ENCODE measurements at places on chromosomes 13 and 19. TPM values are rescaled to one million over a fixed set of nuclear protein-coding genes. Genes with fewer than 3 reads are reported as not detected.

Gene PROZ
- total RNA-seq: not detected

Gene CDC34
- 93.0 TPM for total RNA-seq

Gene DBP
- 24.5 TPM for total RNA-seq

Gene RFXAP
- total RNA-seq: 7.8 TPM

Gene ZNF888
- total RNA-seq: 8.9 TPM

Gene IGFL1
- total RNA-seq: 0.56 TPM

- H3K4me1 ChIP-seq: no peaks in the 10 kb centered on the region
- no peak overlapping the region for H3K27ac ChIP-seq
- H3K4me3 ChIP-seq: no peak overlapping the region
- peaks cover 15% of the 10 kb centered on the region for H3K27me3 ChIP-seq
- no peaks in the 10 kb centered on the region for H3K36me3 ChIP-seq
- no peak for DNase-seq
Observed at GRCh38 chr19:54335164-54335563, 3.8 kb downstream of the LILRA4 start.

DNA sequence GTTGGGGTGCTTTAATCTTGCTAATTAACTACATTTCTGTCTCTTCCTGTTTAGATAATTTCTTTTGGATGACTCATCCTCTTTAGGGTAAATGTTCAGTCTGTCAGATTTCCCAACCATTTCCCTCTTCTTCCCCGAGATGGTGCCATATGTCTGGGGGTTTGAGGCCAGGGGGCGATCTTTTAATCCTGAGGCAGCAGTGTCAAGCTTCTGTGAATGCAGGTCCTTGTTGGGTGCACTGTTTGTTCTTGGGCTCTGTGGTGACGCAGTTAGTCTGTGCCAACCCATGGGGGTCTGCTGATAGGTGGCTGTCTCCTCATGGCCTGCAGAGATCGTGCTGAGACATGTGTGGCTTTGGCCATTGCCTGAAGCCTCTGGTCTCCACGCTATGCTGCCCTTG is 420.4 kb downstream of the NDFIP2 start:
- DNase-seq: no peak
- peaks cover 13% of the 10 kb centered on the region for H3K4me1 ChIP-seq
- H3K27me3 ChIP-seq: no peaks in the 10 kb centered on the region
- no peak overlapping the region for H3K4me3 ChIP-seq
- no peak overlapping the region for H3K27ac ChIP-seq

GRCh38 chr13:19161308-19161707 is 20.3 kb downstream of the TUBA3C start:
- H3K27me3 ChIP-seq: no peaks in the 10 kb centered on the region
- no peaks in the 10 kb centered on the region for H3K36me3 ChIP-seq
- no peaks in the 10 kb centered on the region for H3K4me1 ChIP-seq
- no peak for DNase-seq
- no peak overlapping the region for H3K4me3 ChIP-seq

DNA sequence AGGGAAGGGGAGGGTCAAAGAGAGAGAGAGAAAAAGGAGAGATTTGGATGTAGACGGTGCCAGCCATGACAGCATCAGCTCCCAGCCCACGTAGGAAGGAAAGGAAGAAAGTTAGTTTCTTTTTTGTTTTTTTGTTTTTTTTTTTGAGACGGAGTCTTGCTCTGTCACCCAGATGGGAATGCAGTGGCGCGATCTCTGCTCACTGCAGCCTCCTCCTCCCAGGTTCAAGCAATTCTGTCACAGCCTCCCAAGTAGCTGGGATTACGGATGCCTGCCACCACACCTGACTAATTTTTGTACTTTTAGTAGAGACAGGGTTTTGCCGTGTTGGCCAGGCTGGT is 27.6 kb downstream of the ELL start:
- no peak overlapping the region for H3K4me3 ChIP-seq
- H3K36me3 ChIP-seq: no peaks in the 10 kb centered on the region
- H3K27ac ChIP-seq: no peak overlapping the region
- H3K27me3 ChIP-seq: no peaks in the 10 kb centered on the region

GRCh38 chr19:53034948-53035675 is 9.4 kb upstream of the ERVV-2 start:
- peaks cover 20% of the 10 kb centered on the region for H3K4me1 ChIP-seq
- H3K27ac ChIP-seq: peak overlapping the region; percentile 91
- H3K27me3 ChIP-seq: no peaks in the 10 kb centered on the region

GRCh38 chr19:804419-805165 is 7.3 kb downstream of the PTBP1 start:
- peaks cover 23% of the 10 kb centered on the region for H3K36me3 ChIP-seq
- H3K4me3 ChIP-seq: no peak overlapping the region
- no peak overlapping the region for H3K27ac ChIP-seq
- peaks cover 30% of the 10 kb centered on the region for H3K4me1 ChIP-seq
- peaks cover 1% of the 10 kb centered on the region for H3K27me3 ChIP-seq

DNA sequence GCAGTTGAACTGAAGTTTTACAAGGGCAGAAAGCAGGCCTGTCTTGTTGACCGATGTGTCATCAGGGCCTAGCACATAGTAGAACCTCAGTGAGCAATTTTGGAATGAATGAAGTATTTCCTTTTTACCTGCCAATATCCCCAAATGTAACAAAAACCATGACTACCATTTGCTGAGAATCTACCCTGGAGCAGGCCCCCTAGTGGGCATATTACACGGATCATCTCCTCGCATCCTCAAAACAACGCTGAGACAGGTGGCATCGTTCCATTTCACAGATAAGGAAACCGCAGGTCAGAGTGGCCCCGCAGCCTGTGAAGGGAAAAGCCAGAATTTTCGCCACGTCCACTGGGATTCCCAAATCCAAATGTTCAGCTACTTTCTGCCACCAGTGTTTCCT is 77.9 kb downstream of the CACNA1A start:
- no peaks in the 10 kb centered on the region for H3K36me3 ChIP-seq
- no peaks in the 10 kb centered on the region for H3K4me1 ChIP-seq
- no peak for DNase-seq
- no peaks in the 10 kb centered on the region for H3K27me3 ChIP-seq
- H3K4me3 ChIP-seq: no peak overlapping the region

GRCh38 chr19:3725640-3726310 is 17.6 kb downstream of the TJP3 start:
- no peaks in the 10 kb centered on the region for H3K36me3 ChIP-seq
- no peaks in the 10 kb centered on the region for H3K4me1 ChIP-seq
- peaks cover 21% of the 10 kb centered on the region for H3K27me3 ChIP-seq
- H3K4me3 ChIP-seq: no peak overlapping the region
- no peak overlapping the region for H3K27ac ChIP-seq

GRCh38 chr19:41302624-41303351 is 7.2 kb upstream of the CCDC97 start:
- H3K27me3 ChIP-seq: no peaks in the 10 kb centered on the region

DNA sequence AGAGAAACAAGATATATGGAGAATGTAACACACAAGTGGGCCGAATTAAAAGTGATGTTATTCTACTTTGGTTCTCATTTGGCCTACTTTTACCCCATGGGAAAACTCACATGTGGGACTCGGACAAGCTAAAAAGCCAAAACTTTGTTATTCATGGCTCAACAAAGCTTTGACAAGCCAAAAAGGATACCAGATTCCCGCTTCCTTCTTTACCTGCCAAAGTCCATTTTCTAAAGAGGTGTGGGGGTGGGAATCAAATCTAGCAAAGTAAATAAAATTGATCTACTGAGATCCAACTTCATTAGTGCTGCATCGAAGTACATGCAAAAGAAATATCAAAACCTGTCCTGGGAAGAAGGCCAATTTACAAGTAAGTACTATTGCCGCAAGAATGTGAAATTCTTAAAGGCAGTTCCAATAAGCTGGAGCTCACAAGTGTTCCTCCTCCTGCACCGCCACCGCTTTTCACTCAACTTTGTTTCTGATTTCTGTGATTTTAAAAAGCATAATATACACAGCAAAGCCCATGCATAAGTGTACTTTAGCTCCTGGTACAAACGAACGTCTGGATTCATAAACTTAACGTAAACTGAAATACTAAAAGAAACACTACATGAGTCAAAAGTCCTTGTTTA is 1.1 kb downstream of the LNX2 start:
- no peaks in the 10 kb centered on the region for H3K27me3 ChIP-seq
- peak overlapping the region; percentile 91 for H3K27ac ChIP-seq
- H3K4me1 ChIP-seq: peaks cover 33% of the 10 kb centered on the region
- no peak for DNase-seq
- H3K4me3 ChIP-seq: peak overlapping the region; percentile 99

- no peak overlapping the region for H3K4me3 ChIP-seq
- H3K36me3 ChIP-seq: peaks cover 16% of the 10 kb centered on the region
- H3K27ac ChIP-seq: no peak overlapping the region
- no peaks in the 10 kb centered on the region for H3K27me3 ChIP-seq
- peaks cover 12% of the 10 kb centered on the region for H3K4me1 ChIP-seq
Observed at GRCh38 chr13:99383511-99383921, 76.3 kb upstream of the GPR183 start.

GRCh38 chr13:48380581-48380980 is 32.3 kb downstream of the LPAR6 start:
- H3K27ac ChIP-seq: no peak overlapping the region
- no peak overlapping the region for H3K4me3 ChIP-seq
- no peaks in the 10 kb centered on the region for H3K4me1 ChIP-seq

- peaks cover 17% of the 10 kb centered on the region for H3K36me3 ChIP-seq
- no peak overlapping the region for H3K4me3 ChIP-seq
- no peak for DNase-seq
- H3K4me1 ChIP-seq: no peaks in the 10 kb centered on the region
- no peaks in the 10 kb centered on the region for H3K27me3 ChIP-seq
Observed at GRCh38 chr19:43552198-43552450, 19.1 kb downstream of the ZNF575 start.

GRCh38 chr19:2616741-2617392 is 85.6 kb downstream of the GNG7 start:
- no peaks in the 10 kb centered on the region for H3K36me3 ChIP-seq
- no peak for DNase-seq
- H3K4me1 ChIP-seq: peaks cover 4% of the 10 kb centered on the region
- no peaks in the 10 kb centered on the region for H3K27me3 ChIP-seq

- H3K27me3 ChIP-seq: no peaks in the 10 kb centered on the region
- peak; percentile 99 for DNase-seq
- peak within 1 kb of the TSS; percentile 100 for H3K4me3 ChIP-seq
- H3K27ac ChIP-seq: peak within 1 kb of the TSS; percentile 100
- H3K36me3 ChIP-seq: no peaks in the 10 kb centered on the region
Observed at GRCh38 chr19:58572818-58573657, at the start of gene MZF1. MZF1 (minus strand) TSS chr19:58573335; CDS start chr19:58571389, 1,946 bp downstream.

DNA sequence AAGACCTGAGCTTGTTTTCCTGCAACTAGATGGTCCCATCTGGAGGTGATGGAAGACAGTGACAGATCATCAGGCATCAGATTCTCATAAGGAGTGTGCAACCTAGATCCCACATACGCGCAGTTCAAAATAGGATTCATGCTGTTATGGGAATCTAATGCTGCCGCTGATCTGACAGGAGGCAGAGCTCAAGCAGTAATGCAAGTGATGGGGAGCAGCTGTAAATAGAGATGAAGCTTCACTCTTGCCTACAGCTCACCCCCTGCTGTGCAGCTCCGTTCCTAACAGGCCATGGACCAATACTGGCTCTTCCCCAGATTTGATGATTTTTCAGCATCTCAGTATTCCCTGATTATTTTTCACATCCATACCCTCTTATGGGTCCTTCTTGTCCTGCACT is 208.4 kb upstream of the RXFP2 start:
- no peaks in the 10 kb centered on the region for H3K36me3 ChIP-seq
- no peak overlapping the region for H3K27ac ChIP-seq
- H3K4me1 ChIP-seq: peaks cover 2% of the 10 kb centered on the region
- H3K27me3 ChIP-seq: peaks cover 2% of the 10 kb centered on the region
- no peak overlapping the region for H3K4me3 ChIP-seq

DNA sequence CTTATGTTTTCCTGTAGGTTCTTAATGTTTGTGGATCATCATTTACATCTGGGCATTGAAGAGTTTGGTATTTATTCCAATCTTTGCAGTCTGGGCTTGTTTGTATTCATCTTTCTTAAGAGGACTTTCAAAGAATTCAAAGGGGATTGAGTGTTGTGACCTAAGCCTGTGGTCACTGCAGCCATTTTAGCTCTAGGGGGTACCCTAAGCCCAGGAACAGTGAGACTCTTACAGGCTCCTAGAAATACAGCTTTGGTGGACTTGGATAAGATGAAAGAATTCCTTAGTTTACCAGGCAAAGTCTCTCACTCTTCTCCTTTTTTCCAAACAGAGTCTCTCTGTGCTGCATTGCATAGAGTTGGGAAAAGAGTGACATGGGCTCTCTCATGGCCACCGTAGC is 2539.0 kb upstream of the PCDH20 start:
- no peak overlapping the region for H3K27ac ChIP-seq
- no peak overlapping the region for H3K4me3 ChIP-seq
- no peaks in the 10 kb centered on the region for H3K4me1 ChIP-seq
- no peaks in the 10 kb centered on the region for H3K27me3 ChIP-seq
- DNase-seq: no peak

DNA sequence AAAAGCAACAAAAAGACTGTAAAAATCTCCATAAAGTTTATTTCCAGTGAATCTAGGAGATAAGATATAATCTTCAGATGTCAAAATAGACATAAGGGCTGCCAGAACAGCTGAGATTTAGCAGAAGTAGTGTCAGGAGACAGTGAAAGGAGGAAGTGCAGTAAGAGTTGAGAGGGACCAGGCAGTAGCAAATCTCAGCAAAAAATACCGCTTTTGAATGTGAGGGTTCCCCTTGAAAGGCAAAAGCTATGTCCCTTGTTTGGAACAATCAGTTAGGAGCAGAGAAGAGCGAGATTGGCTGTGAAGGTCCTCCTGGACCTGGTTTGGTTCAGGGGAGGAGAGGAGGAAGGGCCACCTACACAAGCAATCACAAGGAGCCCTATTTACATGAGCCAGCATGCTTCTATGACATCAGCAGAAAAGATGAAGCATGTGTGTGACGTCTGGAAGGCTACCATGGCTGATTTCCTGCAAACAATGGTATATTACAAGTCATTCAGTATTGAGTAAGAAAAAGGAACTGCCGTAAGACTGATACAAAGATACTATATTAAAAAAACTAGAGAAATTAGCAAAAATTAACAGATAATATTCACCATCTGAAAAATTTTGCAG is 98.9 kb upstream of the SIAH3 start:
- no peak for DNase-seq
- H3K36me3 ChIP-seq: peaks cover 8% of the 10 kb centered on the region
- H3K27ac ChIP-seq: no peak overlapping the region
- no peaks in the 10 kb centered on the region for H3K27me3 ChIP-seq

- H3K27ac ChIP-seq: peak overlapping the region; percentile 55
- H3K4me1 ChIP-seq: peaks cover 18% of the 10 kb centered on the region
- DNase-seq: no peak
- H3K36me3 ChIP-seq: no peaks in the 10 kb centered on the region
Observed at GRCh38 chr19:17303940-17304267, 679 bp upstream of the ABHD8 start.

GRCh38 chr19:3494051-3494450 is 6.4 kb downstream of the DOHH start:
- peaks cover 6% of the 10 kb centered on the region for H3K4me1 ChIP-seq
- H3K4me3 ChIP-seq: no peak overlapping the region
- DNase-seq: no peak
- peaks cover 13% of the 10 kb centered on the region for H3K36me3 ChIP-seq
- no peaks in the 10 kb centered on the region for H3K27me3 ChIP-seq

DNA sequence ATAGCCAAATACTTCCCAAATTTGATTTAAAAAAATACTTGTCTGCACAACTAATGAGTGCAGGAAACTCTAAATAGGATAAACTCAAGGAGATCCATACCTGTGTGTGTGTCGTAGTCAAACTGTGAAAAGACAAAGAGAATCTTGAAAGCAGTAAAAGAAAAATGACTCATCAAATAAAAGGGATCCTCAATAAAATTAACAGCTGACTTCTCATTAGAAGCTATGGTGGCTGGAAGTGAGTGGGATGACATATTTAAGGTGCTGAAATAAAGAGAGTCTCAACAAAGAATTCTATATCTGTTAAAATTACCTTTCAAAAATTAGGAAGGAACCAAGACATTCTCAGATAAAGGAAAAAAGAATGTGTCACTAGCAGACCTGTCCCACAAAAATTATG is 13.7 kb downstream of the RNASEH2B start:
- no peaks in the 10 kb centered on the region for H3K4me1 ChIP-seq
- H3K4me3 ChIP-seq: no peak overlapping the region
- H3K27ac ChIP-seq: no peak overlapping the region
- no peaks in the 10 kb centered on the region for H3K27me3 ChIP-seq
